Muscle of back (tissue), 13 donors: ENCODE measurements at places on chromosomes 4 and X. TPM values are rescaled to one million over a fixed set of nuclear protein-coding genes. Genes with fewer than 3 reads are reported as not detected.

GPRIN3 gene
- polyA plus RNA-seq = 5.0 TPM

PNMA5 gene
- not detected for polyA plus RNA-seq

ZNF185 gene
- polyA plus RNA-seq = 22.2 TPM

GNL3L gene
- 18.9 TPM for polyA plus RNA-seq

DNA sequence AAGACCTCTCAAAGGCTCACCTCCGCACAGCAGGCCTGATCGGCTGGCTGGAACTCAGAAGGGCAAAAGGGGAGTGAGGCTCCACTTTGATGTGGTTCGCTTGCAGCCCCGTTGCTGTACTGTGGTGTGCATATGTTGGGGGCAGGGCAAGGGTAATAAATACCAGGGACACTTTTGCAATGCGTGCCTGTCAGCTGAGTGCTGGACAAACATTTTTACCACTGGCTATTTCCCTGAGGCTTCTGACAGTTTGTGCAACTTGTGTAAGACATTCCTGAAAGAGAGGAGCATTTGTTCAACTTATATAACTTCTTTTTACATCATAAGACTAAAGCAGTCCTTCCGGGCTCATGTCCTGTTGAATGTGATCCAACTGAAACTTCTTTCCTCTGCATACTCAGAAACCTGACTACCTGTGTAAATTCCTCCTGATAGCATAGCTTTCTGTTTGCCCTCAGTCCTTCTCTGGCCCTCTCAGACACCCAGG lies 82.3 kb downstream of the SPRY1 start:
- DNase-seq = no peak

- no peak for DNase-seq
These were observed 396.3 kb upstream of the FSTL5 start for GRCh38 chr4:162560073-162560472.

DNA sequence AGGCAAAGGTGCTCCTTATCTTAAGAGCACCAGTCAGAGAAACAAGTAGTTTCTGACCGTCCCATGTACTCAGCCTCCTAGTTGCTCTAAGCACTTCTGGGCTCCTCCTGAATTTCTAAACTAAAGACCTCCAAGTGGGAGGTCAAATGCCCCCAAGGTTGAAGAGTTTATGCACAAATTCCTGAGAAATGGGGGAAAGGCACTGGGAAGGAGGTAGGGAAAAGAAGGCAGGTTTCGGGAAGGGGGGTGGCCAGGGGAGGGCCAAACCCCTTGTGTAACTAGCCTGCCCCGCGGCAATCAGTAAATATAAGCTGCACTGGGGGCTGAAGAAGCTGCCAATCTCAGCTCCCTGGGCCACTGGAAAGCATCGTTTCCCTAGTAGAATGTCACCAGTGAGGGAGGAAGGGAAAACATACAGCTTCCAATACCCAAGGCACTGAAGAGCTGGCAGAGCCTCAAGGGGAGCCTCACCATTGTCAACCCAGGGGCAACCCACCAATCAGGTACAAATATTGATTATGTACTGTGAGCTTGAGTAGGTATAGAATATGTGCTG lies 3.4 kb downstream of the FOXO4 start:
- no peak for DNase-seq

DNA sequence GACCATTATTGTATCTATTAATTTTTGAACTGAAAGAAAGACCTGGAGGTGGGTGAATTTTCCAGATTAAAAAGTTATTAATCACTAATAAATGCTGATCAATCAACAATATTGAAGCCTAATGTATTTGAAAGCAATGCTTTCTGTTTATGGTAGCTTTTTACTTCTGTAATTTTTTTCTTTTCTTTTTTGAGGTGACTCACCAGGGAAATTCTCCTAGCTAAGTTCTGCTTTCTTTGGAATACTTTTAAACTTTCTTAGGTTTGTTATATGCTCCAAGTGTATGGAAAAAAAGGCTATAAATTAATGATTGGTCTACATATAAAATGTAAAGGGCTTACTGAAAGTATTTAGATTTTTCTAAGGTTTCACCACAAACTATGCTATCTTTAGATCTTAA lies 94.2 kb downstream of the MBNL3 start:
- DNase-seq = no peak

GRCh38 chr4:2182994-2183393 lies 58.9 kb downstream of the HAUS3 start:
- DNase-seq = no peak

GRCh38 chr4:176308441-176308840 lies 11.3 kb upstream of the SPCS3 start:
- no peak for DNase-seq

- no peak for DNase-seq
These were observed 35.3 kb downstream of the LGI2 start for GRCh38 chr4:24995346-24995919.

- DNase-seq = peak; percentile 85
These were observed 72.9 kb upstream of the STIM2 start for GRCh38 chr4:26787461-26788340.

DNA sequence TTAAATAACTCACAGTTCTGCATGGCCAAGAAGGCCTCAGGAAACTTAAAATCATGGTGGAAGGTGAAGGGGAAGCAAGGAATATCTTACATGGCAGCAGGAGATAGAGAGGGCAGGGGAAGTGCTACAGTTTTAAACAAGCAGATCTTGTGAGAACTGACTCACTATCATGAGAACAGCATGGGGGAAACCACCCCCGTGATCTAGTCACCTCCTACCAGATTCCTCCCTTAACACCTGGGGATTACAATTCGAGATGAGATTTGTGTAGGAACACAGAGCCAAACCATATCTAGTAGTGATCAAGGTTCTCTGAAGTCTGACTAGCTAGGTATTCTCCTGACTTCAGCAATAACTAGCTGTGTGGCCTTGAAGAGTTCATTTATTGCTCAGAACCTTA lies 56.0 kb downstream of the BANK1 start:
- DNase-seq = no peak

- DNase-seq = peak; percentile 68
These were observed 286.2 kb upstream of the TET2 start for GRCh38 chr4:104860238-104861123.

GRCh38 chr4:142812091-142812490 lies 34.0 kb downstream of the INPP4B start:
- DNase-seq = no peak

GRCh38 chr4:1535926-1536578 lies 129.8 kb upstream of the NKX1-1 start:
- DNase-seq = no peak

GRCh38 chr4:38381788-38382187 lies 282.2 kb upstream of the KLF3 start:
- DNase-seq = peak; percentile 63

DNA sequence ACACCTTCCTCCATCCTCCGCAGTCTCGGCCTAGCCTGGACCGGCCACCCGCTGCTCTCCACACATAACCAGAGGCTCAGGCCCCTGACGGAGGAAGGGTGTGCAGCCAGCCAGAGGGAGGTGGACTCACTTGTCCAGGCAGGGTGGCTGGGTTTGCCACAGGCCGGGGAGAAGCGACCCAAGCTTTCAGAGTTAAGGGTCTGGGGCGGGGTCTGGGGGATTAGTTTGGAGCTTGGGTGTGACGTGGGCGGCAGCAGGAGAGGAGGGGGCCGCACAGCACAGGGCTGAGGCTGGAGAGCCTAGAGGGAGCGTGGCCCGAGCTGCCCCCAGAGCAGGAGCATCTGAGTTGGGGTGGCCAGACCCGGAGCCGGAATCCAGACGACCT lies 22.4 kb upstream of the CPLX1 start:
- no peak for DNase-seq

DNA sequence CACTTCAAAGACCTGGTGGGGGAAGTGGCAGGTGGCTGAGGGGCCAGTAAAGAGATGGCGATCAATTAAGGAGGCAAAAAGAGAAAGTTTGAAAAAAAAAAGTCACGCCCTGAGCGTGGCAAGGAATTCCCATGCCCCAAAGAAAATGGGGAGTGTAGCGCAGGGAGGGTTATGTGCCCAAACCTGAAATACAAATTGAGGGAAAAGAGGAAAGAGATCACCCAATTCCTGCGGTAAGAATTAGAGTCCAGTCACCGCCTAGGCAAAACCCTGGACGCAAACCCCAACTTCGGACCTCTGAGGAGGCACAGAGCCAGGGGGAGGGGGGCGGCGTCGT lies 595 bp downstream of the ENOX2 start:
- no peak for DNase-seq

DNA sequence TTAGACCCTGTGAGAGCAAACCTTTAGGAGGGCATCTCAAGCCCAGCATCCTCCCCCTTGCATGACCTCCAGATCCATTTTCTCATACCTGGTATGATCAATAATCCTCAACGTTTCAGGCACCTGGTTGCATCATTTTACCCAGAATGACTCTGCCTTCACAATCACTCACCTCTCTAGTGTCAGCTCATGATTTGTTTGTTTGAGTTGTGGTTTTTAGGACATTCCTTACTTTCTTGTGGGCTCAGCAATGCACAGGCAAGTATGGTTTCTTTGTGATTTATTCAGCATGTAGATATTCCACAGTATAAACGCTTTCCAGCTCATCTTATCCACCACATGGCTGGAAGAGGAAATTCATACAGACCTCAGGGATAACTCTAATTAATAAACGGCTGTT lies 93.6 kb upstream of the CPEB2 start:
- DNase-seq = no peak
